ENCODE measurements at places on chromosomes 12 and 14. TPM values are rescaled to one million over a fixed set of nuclear protein-coding genes. Genes with fewer than 3 reads are reported as not detected.

AGAP2 gene
- total RNA-seq: 0.76 TPM

SCAF11 gene
- 102 TPM for total RNA-seq

GRCh38 chr12:104750061-104750460 is 208.0 kb downstream of the SLC41A2 start:
- no peak for DNase-seq

DNA sequence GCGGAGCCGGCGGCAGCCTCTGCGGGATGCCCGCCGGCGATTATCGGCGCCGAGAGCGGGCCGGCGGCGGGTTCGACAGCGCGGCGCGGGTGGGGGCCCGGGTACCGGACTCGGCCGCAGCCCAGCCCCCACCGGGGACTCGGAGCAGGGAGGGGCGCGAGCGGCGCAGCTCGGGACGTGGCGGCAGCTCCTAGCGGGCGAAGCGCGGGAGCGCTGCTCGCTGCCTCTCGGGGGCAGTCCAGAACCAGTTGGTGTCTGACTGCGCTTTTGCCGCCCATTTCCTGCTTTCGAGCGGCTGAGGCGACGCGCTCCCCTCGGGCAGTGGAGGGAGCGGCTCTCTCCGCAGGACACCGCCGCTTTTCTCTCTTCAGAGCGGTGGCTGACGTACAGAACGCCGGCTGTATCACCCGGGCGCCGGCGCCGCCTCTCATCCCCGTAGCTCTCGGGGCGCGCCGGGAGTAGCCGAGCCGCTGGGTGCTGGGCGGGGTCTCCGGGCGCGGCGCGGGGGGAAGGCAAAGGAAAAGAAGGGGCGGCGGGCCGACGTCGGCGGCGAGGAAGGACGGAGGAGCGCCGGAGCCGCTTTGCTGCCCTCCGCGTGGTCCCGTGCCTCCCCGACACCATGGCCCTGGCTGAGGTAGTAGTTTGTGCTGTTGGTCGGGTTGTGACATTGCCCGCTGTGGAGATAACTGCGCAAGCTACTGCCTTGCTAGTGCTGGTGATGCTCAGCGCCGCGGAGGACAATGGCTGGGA is 136.6 kb downstream of the MON2 start:
- DNase-seq: peak; percentile 95

DNA sequence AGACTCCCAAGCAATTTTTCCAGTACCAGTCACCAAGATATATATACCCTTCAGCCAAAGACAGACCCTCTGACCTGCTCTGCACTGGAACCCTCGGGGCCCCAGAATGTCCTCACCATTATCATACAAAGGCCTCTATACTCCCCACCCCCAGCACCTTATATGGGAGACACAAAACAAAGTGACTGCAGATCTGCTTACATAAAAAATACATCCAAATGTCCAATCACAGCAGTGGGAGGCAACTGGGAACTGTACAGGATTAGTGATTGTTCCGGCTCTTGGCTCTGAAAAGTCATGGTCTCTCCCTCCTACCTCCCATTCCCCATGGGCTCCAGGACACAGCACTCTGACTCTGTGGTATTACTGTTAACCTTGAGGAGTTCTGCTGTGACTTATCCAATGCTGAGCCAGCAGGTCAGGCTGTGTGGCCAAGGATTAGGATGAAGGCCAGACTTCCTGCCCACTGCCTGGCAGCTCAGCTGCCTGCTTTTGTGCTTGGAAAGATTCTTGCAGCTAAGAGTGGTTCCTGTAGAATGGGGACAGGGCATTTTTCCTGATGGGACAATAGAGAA is 13.7 kb downstream of the OXA1L start:
- no peak for DNase-seq

DNA sequence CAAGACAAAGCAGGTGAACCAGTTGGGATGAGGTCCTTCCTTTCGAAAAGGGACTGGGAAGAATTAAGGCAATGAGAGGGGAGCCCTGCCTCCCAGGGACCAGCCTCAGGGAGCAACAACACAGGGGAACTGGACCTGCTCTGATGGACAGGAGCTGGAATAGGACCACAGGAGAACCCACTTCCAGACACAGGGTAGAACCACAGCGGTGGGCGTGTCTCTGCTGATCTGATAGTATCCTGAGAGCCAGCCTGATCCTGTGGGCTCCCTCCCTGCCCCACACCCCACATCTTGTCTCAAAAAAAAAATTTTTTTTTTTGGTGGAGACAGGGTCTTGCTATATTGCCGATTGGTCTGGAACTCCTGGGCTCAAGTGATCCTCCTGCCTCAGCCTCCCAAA is 13.6 kb upstream of the PLEK2 start:
- DNase-seq: no peak

- DNase-seq: no peak
Observed at GRCh38 chr14:52044791-52045522, 23.9 kb downstream of the NID2 start.

DNA sequence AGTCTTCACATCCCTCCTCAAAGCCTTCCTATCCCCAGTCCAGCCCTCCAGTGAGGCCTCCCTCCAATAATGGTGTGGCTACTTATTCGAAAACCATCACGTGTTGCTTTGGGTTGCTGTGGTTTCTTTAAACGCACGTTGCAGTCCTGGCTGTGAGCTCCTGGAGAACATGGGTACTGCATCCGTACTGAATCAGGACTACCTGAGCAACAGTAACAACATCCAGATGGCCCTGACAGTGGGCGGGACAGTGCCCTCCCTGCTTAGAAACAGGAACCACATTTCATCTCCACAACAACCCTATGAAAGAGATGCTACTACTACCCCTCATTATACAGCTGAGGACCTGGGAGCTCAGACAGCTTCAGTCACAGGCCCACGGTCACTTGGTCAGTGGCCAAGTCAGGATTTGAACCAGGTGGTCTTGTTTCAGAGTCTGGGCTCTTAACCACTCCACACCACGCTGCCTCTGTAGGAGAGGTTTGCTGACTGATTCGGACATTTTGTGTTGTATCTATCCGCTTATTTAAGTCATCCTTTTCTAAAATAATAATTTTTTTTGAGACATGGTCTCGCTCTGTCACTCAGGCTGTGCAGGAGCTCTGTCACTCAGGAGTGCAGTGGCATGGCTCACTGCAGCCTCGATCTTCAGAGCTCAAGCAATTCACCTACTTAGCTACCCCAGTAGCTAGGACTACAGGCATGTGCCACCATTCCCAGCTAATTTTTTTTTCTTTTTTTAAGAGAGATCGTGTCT is 104.8 kb downstream of the DPF3 start:
- DNase-seq: no peak

DNA sequence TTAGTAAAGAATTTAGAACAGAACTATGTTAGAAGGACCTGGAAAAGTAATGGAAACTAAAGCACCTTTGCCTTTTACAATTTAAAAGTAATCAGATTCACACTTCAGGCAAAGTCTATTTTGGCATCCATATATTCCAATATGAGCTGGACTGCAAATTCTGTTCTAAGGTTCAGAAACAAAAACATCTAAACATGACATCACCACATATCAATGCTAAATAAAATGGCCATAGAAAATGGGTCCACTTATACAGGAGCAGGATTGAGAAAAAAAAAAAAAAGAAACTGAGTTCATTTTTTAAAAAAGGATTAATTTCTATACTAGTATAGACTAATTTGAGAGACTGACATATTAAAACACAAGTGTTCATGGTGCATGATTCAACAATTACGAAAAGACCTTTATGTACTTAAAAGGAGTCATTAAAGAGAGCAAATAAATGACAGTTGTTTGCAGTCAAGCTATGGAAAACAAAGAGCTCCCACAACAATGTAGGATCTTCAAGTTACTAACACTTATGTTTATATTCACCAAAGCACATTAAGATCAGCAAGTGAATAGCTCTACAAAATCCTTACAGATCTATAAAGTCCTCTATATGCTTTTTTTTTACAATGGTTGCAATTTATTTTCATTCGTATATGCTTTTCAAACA is 45.7 kb downstream of the DICER1 start:
- DNase-seq: no peak
